ENCODE measurements at places on chromosomes 1 and 21.

GRCh38 chr1:156390469-156391365 is 21.7 kb downstream of the RHBG start:
- no peak for DNase-seq

GRCh38 chr1:48498096-48498791 is 26.2 kb upstream of the SPATA6 start:
- DNase-seq, result peak; percentile 87

DNA sequence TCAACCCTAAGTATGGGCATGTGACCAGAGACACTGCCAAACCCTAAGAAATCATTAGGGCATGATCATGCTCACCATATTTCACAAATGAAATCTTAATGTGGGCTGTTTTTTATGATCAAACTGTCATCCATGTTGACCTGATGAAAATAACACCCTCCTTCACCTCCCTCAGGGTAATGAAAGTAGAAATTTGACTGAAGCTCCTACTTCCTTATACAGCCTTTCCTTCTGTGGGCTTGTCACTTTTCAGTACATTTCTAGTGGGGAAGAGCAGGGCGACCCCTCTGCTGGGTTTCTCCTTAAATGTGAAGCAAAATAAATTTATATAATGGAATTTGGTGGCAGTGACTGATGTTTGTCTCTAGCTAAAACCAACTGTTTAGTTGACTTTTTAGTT is 25.9 kb downstream of the IVNS1ABP start:
- DNase-seq, result no peak

DNA sequence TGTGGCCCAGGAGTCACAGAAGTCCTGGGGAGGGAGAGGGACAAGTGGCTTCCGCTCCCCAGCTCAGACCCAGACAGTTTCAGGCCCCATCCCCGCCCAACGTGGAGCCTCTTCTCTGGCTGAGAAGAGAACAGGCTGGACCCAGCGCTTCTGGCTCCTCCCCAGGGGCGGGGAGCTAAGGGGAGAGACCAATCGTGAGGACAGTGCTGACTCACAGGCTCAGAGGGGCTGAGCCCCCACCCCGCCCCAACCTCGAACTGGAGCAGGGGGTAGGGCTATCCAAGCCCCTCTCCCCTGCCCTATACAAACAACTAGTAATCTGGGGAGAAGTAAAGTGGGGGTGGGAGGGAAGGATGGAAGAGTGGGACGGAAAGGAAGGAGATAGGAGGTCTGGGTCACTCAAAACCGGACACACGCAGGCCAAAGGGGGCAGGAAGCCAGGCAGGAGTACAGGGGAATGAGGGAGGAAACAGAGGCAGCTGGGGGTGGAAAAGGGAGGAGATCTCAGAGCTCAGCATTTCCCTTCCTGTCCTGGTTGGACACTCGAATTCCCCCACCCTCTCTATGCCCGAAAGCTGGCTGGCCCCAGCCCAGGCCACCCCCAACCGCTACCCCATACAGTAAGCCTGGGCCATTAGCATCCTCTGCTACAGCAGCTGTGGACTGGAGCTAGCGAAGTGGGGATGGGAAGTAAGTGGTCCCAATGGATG is at the start of gene SHC1:
TSS of gene SHC1 (minus strand) at position 117 of the 710 bp plus-strand sequence. CDS start 221 bp downstream, outside the sequence.
- peak; percentile 93 for DNase-seq

- no peak for DNase-seq
Observed at GRCh38 chr1:166273618-166274017, 106.8 kb upstream of the FAM78B start.

GRCh38 chr1:61259379-61260148 is 177.2 kb downstream of the NFIA start:
- DNase-seq, result no peak

DNA sequence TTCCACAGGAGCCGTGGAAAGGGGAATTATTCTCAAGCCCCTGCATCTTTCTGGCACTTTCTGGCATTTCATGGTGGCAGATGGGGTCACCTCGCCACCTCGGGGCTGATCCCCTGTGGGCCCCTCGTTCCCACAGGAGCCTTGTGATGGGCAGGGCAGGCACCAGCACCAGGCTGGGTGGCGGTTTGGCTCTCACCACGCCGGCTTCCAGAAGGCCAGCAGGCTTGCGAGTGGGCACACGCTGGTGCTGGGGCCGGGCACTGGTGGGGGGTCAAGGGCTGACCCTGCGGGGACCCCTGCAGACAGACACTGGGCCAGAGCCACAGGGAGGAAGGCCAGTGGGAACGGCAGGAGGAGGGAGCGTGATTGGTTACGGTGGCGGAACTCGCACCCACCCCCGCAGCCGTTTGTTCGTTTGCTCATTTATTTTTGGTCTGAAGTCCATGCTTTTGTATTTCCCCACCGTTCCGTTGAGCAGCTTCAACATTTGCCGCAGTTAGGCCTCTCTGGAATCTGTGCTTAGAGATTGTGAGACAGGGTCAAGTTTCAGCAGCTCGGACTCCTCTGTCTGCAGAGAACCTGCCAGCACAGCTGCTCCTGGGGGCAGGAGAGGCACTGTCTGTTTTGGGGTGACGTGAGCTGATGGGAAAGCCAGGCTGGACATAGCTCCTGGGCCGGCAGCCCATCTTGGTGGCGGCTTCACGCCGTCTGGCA is 5.3 kb downstream of the COL18A1 start:
- DNase-seq, result no peak

- no peak for DNase-seq
Observed at GRCh38 chr1:10962483-10962882, 50.0 kb upstream of the TARDBP start.

- peak; percentile 55 for DNase-seq
Observed at GRCh38 chr1:166884040-166884642, 8.1 kb upstream of the TADA1 start.

GRCh38 chr1:168871531-168871930 is 142.5 kb upstream of the DPT start:
- no peak for DNase-seq

DNA sequence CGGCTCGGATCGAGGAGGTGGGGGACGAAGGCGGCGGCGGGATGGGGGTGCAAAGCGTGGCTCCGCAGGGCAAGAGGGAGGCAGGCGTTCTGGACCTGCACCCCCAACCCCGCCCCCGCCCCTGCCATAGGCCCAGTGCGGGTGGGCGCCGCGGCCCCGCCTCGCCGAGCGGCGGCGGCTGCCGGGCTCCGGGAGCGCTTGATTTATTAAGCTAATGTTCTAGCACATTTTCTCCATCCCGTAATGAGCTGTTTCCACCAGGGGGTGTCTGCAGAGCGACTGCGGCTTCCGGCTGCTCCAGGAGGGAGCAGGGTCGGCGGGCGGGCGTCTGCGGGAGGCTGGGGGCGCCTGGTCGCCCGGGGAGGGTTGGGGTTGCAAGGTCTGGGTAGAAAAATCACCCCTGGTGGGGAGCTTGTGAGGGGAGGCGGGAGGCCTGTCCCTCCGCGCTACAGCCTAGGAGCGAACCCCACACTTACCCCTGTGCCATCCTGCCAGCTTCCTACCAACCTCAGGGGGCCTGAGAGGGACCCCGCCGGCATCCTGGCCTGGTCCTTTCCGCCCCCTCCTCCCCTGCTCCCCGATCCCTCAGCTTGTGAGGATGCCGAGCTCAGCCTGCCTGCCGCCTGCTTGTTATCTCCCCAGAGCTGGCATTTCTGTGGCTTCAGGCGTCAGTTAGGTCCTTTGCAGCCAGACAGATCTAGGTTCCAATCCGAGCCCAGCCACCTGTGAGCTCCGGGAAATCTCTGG is 48.5 kb upstream of the ACOT11 start:
- DNase-seq, result no peak

Measured in ureter (tissue), 1 donor.